Activated naive CD4-positive, alpha-beta T cell treated with anti-CD3 and anti-CD28 coated beads for 36 hours (primary cell): ENCODE measurements at places on chromosomes 12 and 14.

- H3K4me1 ChIP-seq, result peaks cover 16% of the 10 kb centered on the region
- no peak overlapping the region for H3K27ac ChIP-seq
- no peak for DNase-seq
- no peaks in the 10 kb centered on the region for H3K36me3 ChIP-seq
- no peak overlapping the region for H3K4me3 ChIP-seq
Measured at GRCh38 chr14:52153939-52154338, 85.1 kb upstream of the NID2 start.

DNA sequence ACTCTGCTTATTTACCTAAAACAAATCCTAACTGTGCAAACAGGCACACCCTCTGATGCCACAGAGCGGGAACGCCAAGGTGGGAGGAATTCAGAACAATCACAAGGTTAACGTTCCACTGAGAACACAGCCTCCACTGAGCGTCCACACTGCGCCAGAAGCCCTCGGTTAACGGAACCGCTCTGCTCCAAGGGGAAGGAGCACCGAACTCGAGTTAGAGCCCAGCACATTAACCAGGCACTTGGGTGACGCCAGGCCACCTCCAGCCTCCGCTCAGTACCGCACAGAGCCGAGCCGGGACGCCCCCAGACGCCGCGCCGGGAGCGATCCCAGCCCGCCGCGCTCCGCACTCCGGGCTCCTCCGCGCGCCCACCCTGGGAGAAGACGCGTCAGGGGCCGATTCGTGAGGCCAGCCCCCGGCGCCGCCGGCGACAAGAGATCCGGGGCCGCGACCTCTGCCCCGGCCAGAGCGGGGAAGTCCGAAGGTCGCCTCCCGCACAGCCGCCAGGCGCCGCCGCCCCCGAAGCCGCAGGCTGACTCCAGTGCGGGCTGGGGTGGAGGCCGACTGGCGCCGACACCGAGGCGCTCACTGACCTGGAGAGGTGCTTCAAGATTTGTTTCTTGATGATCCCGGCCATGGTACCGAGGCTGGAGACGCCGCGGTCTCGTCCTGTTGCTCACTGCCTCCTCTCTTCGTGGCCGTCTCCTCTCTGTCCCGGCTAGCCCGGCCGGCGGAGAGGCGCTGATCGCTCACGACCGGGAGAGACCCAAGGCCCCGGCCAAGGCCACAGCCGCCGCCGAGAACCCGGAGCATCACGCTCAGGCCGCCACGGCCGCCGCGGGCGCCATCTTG lies 450 bp downstream of the BLTP3B start:
- peaks cover 42% of the 10 kb centered on the region for H3K4me1 ChIP-seq
- no peaks in the 10 kb centered on the region for H3K27me3 ChIP-seq
- peak; percentile 55 for DNase-seq
- H3K4me3 ChIP-seq, result peak overlapping the region; percentile 91

DNA sequence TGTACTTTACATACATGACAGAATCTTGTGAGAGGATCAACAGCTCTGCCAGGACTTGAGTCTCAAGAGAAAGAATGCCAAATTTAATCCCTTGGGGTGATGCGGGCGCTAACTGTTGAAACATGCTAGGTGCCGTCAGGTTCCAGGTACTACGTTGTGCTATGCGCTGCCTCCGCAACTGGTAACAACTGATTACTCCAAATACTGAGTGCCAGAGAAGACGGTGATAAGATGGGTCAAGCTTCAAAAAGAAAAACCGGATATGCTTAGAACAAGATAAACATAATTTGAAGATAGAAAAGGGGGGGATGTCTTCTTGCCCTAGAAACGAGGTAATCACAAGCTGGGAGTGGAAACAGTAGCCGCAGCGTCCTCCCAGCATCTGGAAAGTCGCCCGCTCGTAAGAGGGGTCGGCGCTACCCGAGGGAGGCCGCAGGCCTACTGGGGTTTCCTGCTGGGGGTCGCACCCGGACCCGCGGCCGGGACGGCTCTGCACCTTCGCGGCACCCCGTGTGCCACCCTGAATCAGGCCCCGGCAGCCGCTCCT lies 678 bp downstream of the ZBTB25 start:
- peaks cover 18% of the 10 kb centered on the region for H3K36me3 ChIP-seq
- H3K27me3 ChIP-seq, result no peaks in the 10 kb centered on the region
- DNase-seq, result peak; percentile 40
- H3K4me1 ChIP-seq, result peaks cover 49% of the 10 kb centered on the region

DNA sequence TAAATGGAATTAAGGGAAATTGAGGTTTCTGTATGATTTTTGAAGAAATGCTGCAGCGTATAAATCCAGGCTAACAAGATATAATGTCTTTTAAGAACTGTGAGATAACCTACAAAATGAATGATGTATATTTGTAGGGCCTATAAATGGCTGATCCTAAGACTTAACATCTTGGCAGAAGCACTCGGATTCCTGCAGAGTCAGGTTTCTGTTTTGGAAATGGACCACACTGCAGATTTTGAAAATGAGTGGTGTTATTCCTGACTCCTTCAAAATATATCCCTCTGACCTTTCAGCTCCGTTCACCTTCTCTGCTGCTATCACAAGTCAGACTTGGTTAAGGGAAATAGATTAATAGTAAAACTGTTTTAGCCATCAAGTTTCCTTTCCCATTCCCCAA lies 5.0 kb downstream of the TIGAR start:
- H3K27ac ChIP-seq, result no peak overlapping the region
- no peaks in the 10 kb centered on the region for H3K27me3 ChIP-seq
- peaks cover 31% of the 10 kb centered on the region for H3K4me1 ChIP-seq
- H3K36me3 ChIP-seq, result peaks cover 7% of the 10 kb centered on the region
- H3K4me3 ChIP-seq, result no peak overlapping the region

- H3K36me3 ChIP-seq, result no peaks in the 10 kb centered on the region
- H3K27ac ChIP-seq, result peak overlapping the region; percentile 82
- DNase-seq, result peak; percentile 88
- H3K27me3 ChIP-seq, result peaks cover 2% of the 10 kb centered on the region
- peaks cover 36% of the 10 kb centered on the region for H3K4me1 ChIP-seq
Measured at GRCh38 chr14:74579447-74580274, 32.4 kb downstream of the LTBP2 start.

- peaks cover 1% of the 10 kb centered on the region for H3K36me3 ChIP-seq
- no peak overlapping the region for H3K27ac ChIP-seq
- no peak overlapping the region for H3K4me3 ChIP-seq
- peak; percentile 95 for DNase-seq
- H3K4me1 ChIP-seq, result peaks cover 5% of the 10 kb centered on the region
- no peaks in the 10 kb centered on the region for H3K27me3 ChIP-seq
Measured at GRCh38 chr14:105045710-105046326, 19.4 kb downstream of the GPR132 start.

- no peaks in the 10 kb centered on the region for H3K27me3 ChIP-seq
- peaks cover 5% of the 10 kb centered on the region for H3K36me3 ChIP-seq
- peaks cover 56% of the 10 kb centered on the region for H3K4me1 ChIP-seq
- no peak overlapping the region for H3K4me3 ChIP-seq
- H3K27ac ChIP-seq, result no peak overlapping the region
Measured at GRCh38 chr14:71592361-71592760, 339.9 kb upstream of the RGS6 start.

- H3K36me3 ChIP-seq, result no peaks in the 10 kb centered on the region
- H3K4me1 ChIP-seq, result no peaks in the 10 kb centered on the region
- peaks cover 17% of the 10 kb centered on the region for H3K27me3 ChIP-seq
- no peak for DNase-seq
- no peak overlapping the region for H3K4me3 ChIP-seq
Measured at GRCh38 chr12:108052260-108052659, 76.8 kb upstream of the WSCD2 start.

DNA sequence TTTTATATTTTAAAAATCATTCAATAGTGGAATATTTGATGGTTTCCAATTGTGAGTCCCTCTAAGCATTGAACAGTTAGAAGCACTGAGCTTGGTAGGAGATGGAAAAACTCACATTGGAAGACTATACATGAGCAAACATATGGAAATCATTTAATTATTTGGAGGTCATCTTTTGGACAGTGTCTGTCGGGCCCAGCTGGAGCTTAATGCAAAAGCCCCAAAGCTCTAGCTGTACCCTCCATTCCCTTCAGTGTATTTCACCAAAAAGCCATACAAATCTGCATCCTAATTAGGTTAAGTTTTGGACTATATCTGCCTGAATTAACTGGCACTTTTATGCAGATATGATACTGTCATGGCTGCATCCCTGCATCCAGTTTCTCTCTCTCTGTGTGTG lies 365.7 kb downstream of the FLRT2 start:
- no peaks in the 10 kb centered on the region for H3K4me1 ChIP-seq
- no peak overlapping the region for H3K27ac ChIP-seq
- H3K36me3 ChIP-seq, result no peaks in the 10 kb centered on the region
- no peak overlapping the region for H3K4me3 ChIP-seq
- no peak for DNase-seq

DNA sequence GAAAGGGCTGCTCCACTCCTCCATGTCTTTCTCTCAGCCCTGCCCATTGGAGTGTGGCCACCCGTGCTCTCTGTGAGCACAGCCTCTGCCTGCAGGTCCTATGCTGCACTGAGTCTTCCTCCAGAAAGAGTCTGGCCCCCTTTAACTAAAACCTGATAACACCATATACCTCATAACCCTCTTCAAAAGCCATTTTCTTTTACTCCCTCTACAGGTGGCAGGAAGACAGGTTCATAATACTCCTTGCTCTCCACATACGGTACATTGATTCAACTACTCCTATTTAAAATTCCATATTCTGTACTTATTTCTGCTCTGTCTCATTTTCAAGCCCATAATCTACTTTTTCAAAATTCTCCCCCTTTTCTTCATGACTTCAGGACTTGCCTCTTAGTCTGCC lies 144.0 kb downstream of the HELB start:
- no peak overlapping the region for H3K27ac ChIP-seq
- H3K36me3 ChIP-seq, result peaks cover 4% of the 10 kb centered on the region
- H3K27me3 ChIP-seq, result no peaks in the 10 kb centered on the region

DNA sequence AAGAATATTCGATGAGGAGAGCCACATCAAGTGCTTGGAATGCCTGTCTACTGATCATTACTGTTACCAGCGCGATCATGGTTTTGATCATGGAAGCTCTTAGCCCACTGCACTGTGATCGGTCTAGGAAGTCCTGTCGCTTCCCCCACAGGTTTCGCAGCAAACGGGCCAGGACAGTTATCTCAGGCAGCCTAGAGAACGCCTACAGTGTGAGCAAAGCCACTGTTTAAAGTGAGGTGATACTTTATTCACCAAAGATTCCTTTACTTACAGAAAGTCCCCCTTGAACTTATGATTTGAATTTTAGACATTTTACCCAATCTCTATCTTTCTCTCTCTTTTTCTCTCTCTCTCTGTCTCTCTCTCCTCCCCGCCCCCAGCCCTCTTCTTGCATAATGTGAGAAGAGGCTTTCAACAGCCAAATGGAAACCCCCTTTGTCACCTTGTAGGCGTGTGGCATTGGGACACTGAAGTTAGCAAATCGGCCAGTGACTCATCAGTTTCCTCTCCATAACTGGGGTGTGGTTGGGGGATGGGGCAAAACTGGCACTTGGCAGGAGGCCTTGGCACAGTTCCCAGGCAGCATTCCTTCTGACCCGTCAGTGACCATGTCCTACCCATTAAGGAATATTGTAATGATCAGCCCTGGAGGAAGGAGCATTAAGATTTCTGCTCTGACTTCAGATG lies 214.8 kb downstream of the CHST11 start:
- H3K4me3 ChIP-seq, result peak overlapping the region; percentile 42
- H3K4me1 ChIP-seq, result peaks cover 46% of the 10 kb centered on the region
- H3K36me3 ChIP-seq, result no peaks in the 10 kb centered on the region

DNA sequence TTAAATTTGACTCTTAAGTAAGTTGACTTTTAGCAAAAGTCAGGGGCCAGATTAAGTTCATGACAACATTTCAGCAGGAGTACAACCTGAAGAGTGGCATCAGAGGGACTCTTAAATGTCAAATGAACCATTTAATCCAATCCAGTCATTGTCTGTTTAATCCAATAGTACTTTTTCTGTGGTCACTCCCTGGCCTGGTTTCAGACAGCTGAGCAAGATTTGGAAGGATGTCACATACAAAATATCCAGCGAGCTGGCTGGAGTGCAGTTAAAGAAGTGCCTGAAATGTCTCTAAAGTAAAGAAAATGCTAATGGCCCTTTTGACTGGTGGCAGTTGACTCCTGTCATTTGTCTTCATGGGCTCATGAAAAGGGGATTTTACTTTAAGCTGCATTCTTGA lies 1082.1 kb downstream of the AACS start:
- no peaks in the 10 kb centered on the region for H3K4me1 ChIP-seq
- DNase-seq, result no peak
- no peak overlapping the region for H3K4me3 ChIP-seq
- H3K36me3 ChIP-seq, result no peaks in the 10 kb centered on the region
- H3K27ac ChIP-seq, result no peak overlapping the region

GRCh38 chr12:117596968-117597367 lies 235.5 kb upstream of the NOS1 start:
- DNase-seq, result no peak
- H3K27me3 ChIP-seq, result no peaks in the 10 kb centered on the region
- no peak overlapping the region for H3K4me3 ChIP-seq
- H3K27ac ChIP-seq, result no peak overlapping the region

DNA sequence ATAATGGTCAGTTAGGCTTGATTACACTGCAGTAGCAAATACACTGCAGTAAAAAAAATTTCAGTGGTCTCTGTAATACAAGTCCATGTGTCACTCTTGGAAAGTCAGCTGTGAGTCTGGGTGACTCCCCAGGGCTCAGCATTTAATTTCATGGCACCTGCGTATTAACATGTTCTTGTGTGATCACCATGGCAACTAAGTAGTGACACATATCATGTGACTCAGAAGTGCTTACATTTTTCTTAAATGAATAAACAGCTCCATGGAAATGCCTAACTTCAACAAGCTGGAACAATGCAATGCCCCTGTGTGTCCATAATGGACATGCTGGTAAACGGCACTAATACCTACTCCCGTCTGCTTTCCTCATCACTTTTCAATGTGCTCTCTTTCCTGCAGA lies 88.5 kb upstream of the ANO4 start:
- no peak for DNase-seq
- peaks cover 10% of the 10 kb centered on the region for H3K27me3 ChIP-seq
- no peaks in the 10 kb centered on the region for H3K4me1 ChIP-seq
- no peak overlapping the region for H3K4me3 ChIP-seq

DNA sequence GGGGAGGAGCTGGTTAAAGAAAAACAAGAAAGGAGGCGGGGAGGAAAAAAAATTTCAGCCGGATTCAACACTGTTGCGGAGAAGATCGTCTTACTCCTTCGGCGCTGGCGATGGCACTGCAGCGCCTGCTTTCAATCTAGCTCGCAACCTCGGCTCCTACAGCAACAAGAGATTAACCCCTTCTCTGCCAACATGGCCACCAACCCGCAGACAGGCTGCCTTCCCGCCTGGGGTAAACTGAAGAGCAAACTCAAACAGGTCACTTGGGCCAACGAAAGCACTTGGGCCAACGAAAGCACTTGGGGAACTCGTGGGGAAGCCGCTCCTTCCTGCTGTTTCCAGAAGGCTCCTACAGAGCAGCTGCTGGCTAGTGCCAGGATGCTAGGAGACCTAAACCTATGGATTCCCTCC lies 73.7 kb downstream of the CIT start:
- DNase-seq, result no peak
- H3K27ac ChIP-seq, result no peak overlapping the region
- no peak overlapping the region for H3K4me3 ChIP-seq
- no peaks in the 10 kb centered on the region for H3K4me1 ChIP-seq
- no peaks in the 10 kb centered on the region for H3K27me3 ChIP-seq

DNA sequence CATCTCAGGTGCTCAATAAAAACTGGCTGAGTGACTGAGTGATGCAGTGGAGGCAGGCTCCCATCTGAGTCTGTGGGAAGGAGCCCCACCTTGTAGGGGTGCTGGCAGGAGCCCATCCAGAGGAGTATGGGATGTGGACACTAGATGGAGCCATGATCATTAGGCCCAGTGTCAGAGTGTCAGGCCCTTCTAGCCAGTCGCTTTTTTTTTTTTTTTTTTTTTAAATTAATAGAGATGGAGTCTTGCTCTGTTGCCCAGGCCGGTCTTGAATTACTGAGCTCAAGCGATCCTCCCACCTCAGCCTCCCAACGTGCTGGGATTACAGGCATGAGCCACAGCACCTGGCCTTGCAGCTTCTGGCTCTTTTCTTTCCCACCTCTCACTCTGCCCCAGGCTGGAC lies 11.5 kb downstream of the RITA1 start:
- H3K4me1 ChIP-seq, result peaks cover 6% of the 10 kb centered on the region
- no peak overlapping the region for H3K4me3 ChIP-seq
- peak; percentile 83 for DNase-seq
- H3K36me3 ChIP-seq, result peaks cover 2% of the 10 kb centered on the region
